Stimulated activated effector memory CD8-positive, alpha-beta T cell treated with anti-CD3 and anti-CD28 coated beads, Interleukin-12 subunit alpha, Interleukin-12 subunit beta, amount 100 ng/mL, for 72 hours (primary cell): ENCODE measurements at places on chromosomes 16 and 17.
A peak's percentile ranks its signal among the peaks of the same experiment; 100 is the strongest.

DNA sequence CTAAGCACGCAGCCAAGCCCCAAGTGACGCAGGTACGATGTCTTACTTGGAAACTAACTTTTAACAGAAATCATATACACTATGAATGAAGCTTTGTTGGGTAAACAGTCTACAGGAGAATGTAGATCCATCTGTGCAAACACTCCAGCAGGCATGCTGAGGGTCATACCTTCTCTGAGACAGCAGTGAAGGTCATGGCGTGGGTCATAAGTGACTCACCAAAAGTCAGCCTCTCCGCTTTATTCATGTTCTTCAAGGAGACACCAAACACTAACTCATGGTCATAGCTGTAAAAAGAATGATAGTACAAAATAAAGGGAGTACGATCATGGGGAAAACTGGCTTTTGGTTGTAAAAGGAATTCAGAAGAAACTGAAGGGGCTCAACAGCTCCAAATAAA, 20.6 kb downstream of the BLMH start:
- no peak for DNase-seq

DNA sequence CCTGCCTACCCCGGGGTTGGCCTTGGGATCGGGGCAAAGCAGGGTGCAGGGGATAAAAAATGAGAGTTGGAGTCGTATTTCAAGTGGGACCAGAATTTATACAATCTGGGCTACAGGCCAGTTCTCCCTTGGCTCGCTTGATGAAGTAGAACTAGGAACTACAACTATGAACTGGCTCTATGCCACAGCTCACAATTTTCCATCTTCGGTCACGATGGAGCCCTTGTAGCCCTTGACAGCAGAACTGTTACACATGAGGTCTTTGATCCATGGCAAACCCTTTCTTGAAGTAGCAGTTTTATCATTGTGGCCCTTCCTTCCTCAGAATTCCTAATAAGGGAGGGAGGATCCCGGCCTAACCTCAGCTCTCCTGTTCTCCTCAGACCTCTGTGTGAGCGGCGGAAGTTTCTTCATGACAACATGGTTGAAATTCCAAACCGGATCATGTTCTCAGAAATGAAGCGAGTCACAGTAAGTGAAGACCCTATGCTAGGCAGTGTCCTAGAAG, 17.1 kb downstream of the LIG3 start:
- DNase-seq = no peak

DNA sequence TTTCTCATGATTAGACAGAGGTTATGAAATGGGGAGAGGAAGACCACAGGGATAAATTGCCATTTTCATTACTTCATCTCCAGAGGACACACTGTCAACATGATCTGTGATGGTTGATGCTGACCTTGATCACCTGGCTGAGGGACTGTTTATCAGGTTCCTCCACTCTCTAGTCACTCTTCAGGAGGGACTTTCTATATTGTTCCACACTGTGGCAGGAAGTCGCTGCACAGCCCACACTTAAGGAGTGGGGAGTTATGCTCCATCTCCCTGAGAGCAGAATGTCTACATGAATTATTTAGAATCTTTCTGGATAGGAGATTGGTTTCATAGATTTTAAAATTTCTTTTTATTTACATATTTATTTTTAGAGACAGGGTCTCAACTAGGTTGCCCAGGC, 46.7 kb downstream of the CYB5B start:
- DNase-seq = no peak

DNA sequence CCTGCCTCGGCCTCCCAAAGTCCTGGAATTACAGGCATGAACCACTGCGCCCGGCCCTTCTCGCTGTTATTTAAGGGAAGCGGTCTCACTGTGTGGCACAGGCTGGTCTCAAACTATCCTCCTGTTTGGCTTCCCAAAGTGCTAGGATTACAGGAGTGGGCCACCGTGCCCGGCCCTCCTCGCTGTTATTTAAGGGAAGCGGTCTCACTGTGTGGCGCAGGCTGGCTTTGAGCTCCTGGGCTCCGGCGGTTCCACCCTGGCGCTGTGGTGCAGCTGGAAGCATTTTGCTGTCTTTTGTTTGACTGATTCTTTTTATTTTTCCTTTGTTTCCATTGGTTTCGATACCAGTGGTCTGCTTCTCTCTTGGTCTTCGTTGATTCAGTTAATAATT, 40.7 kb downstream of the FOXK2 start:
- no peak for DNase-seq

- DNase-seq = no peak
These were observed 166.3 kb downstream of the SLC39A11 start for GRCh38 chr17:72926171-72926570.

GRCh38 chr17:78359321-78359996, 418 bp downstream of the SOCS3 start:
- no peak for DNase-seq

DNA sequence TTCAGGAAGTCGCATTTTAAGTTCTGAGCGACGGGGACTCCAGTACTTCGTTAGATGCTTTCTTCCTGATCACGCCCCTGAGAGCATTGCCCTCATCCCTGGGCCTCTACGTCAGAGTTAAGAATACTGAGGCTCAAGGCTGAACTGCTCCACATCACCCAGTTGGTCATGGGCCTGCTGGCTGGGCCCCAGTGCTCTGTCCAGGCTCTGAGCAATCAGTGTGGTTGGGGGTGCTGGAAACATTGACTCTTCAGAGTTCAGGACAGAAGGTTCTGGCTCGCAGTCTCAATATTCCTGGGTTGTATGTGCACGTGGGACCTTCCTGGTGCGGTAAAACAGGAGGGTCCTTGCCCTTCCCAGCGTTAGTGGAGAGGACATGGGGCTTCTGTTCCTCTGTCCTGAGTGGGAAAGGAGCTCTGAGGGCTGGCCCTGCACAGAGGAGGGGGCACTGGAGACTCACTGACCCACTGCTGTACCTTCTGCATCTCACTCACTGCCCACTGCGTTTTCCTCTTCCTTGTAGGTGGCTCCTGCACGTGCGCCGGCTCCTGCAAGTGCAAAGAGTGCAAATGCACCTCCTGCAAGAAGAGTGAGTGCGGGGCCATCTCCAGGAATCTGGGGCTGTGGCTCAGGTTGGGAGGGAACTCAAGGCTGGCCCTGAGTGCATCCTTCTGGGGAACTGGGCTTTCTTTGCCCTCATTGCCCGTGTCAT, 518 bp downstream of the MT1E start:
- no peak for DNase-seq

DNA sequence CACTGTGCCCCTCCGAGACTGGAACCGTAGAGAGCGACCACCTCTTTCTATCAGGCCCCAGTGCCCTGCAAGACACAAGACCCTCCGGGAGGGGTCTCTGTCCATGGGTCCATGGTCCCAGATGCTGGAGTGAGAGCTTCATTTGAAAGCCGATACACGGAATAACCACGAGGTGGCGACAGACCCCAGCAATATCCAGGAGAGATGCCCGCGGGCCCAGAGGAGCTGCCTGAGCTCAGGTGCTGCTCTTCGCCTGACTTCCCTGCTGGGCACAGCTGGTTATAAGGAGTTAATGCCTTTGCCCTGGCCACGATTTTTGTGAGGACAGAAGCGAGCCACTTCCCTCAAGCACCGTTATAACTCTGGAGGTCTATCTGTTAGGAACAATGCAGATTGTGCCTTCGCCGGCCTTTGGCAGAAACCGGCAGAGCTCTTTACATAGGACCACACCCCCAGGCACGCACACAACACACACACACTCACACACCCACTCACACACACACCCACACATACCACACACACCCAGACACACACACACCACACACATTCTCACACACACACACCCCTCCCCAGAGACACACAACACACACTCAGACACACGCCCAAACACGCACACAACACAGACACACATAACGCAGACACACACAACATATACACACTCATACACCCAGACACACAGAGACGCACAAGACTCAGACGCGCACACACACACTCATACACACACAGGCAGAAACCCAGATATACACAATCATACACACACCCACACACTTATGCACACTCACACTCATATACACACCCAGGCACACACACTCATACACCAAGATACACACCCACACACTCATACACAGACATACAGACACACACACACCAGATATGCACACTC, 436.4 kb downstream of the SOX9 start:
- peak; percentile 31 for DNase-seq

- DNase-seq = no peak
These were observed 65.2 kb upstream of the SMIM36 start for GRCh38 chr17:55576237-55576995.

DNA sequence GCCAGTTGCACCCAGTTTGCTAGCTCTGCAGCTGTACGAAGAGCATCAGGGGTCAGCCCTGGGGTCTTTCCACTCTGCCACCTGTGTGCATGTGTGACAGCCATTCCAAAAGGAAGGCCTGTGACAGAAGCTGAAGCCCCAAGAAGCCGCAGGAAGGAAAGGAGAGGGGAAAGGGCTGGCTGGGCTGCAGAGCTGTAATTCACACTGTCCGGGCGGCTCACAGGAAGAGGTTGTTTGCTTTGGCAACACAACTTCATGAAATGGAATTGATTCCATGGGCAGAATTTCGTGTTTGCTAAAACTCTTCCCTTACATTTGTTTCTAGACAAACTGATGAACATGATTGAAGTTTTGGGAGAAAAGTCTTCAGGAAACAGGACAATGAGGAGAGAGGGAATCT, 14.8 kb downstream of the TMEM204 start:
- DNase-seq = no peak

- DNase-seq = no peak
These were observed 6.6 kb downstream of the IGF2BP1 start for GRCh38 chr17:49003557-49004511.

GRCh38 chr16:52070341-52071057, 476.4 kb downstream of the TOX3 start:
- DNase-seq = no peak

DNA sequence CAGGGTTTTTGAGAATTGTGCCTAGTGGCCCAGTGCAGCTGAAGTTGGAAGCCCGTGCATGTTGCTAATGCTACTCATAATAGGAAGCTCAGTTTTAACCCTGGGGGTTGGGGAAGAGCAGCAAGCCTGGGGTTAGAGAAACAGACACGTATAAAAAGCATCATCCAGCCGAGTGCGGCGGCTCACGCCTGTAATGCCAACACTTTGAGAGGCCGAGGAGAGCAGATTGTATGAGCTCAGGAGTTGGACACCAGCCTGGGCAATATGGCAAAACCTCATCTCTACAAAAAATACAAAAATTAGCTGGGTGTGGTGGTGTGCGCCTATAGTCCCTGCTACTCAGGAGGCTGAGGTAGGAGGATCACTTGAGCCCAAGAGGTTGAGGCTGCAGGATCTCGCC, 2.3 kb upstream of the CLUH start:
- DNase-seq = no peak

GRCh38 chr17:56119936-56120335, 33.3 kb upstream of the ANKFN1 start:
- DNase-seq = no peak

- no peak for DNase-seq
These were observed 122.3 kb downstream of the ABCC1 start for GRCh38 chr16:16071631-16072244.

- DNase-seq = no peak
These were observed 23.1 kb downstream of the LAT start for GRCh38 chr16:29007730-29008593.

- DNase-seq = no peak
These were observed 211.1 kb upstream of the CHMP6 start for GRCh38 chr17:80780381-80781198.

- no peak for DNase-seq
These were observed 15.1 kb downstream of the CDH11 start for GRCh38 chr16:65106757-65107156.

DNA sequence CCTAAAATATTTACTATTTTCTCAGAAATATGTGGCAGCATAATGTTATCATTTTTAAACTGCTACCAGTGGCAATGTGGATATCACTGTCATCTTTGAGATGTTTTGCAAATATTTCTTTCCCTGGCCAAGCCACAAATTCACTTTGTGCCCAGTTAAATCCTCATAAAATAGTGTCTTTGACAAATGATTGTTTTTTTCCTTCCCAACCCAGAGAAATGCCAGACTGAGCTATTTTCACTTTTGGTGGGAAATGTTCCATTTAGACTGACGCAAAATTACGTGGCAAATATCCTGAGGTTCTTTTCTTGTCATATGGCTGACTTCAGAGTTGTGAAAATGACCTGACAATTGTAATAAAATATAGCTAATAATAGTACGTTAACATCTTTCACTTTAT, 807.0 kb upstream of the SOX9 start:
- DNase-seq = no peak

DNA sequence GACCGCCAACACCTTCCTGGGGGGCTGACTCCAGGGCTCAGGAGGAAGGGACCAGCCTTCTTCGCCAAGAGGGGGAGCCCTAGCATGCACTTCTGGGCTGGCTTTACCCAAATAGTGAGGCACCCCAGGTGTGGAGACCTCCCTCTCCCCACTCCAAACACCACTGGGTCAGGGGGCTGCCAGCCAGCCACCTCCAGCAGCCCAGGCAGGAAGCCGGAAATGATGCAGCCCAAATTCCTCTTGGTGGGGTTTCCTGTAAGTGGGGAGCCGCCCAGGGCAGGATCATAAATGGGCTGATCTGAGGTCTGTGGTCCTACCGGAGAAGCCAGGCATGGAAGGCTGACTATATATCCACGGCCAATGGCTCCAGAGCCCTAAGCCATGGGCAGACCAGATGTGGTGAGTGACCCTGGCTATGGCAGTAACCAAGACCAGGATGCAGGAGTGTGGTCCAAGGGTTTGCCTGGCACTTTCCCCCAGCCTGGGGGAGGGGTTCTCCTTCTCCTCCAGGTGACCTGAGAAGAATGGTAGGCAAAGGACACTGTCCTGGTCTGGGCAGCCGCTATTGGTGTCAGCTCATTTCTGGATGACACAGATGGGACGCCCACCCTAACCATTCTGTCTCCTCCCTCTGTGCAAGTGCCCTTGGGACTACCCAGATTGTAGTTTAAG, 4.2 kb downstream of the GIT1 start:
- no peak for DNase-seq

- DNase-seq = no peak
These were observed 244.1 kb upstream of the MAF start for GRCh38 chr16:79844603-79845002.

DNA sequence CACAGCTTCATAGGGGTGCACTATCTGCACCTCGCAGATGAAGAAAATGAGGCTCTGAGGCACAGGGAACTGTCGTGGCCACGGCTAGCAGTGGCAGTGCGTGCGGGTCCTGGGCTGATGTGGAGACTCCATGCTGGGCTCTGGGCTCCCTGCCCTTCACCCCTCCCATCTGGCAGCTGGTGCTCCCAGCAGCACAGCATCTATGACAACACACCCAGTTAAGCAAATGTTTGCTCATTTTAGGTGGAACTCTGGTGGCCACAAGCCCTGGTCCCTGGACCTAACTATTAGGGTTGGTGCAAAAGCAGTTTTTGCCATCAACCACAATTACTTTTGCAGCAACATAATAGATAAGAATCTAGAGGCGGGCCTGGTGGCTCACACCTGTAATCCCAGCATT, 30.9 kb downstream of the IFT140 start:
- no peak for DNase-seq

DNA sequence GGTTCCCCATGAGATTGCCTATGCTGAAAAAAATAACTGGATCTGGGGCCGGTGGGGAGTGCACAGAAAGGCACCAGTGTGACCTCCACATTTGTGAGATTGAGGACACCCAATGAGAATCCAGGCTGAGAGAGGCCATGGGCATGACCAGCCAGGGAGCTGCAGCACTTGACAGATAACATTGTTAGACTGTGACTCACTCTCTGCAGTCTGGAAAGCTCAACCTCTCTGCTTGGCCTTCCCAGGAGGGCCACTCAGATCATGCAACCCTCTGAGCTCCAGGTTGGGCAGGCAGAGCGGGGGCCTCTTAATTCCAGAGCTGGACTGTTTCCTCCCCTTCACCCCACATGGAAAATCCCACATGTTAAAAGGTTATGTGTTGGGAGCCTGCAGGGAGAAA, 30.1 kb downstream of the FZD2 start:
- DNase-seq = no peak
